ENCODE measurements at places on chromosomes 5 and 9.
A peak's percentile ranks its signal among the peaks of the same experiment; 100 is the strongest.

GRCh38 chr5:135095871-135096270 lies 61.8 kb upstream of the PITX1 start:
- no peak for DNase-seq

- DNase-seq = no peak
Observed at GRCh38 chr5:163529698-163530097, 24.3 kb downstream of the MAT2B start.

- DNase-seq = no peak
Observed at GRCh38 chr9:128101690-128102089, 25.8 kb downstream of the PTGES2 start.

DNA sequence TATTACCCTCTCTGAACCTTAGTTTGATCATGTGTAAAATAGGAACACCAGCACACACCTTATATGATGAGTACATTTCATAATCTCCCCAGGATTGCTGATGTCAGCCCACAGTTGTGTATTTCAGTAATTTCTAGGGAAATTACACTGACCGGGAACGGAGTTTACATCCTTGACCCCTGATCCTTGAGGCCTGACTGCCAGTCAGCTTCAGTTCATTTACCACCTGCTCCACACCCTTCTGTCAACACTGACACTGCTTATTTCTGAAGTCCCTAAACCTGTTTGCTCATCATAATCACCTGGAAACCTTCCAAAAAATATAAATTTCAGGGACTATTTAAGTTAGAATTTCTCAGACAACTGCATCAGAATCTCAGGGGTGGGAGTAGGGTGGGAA lies 55.3 kb downstream of the ZNF622 start:
- DNase-seq = no peak

GRCh38 chr9:81868145-81868544 lies 60.1 kb upstream of the SPATA31D4 start:
- no peak for DNase-seq

DNA sequence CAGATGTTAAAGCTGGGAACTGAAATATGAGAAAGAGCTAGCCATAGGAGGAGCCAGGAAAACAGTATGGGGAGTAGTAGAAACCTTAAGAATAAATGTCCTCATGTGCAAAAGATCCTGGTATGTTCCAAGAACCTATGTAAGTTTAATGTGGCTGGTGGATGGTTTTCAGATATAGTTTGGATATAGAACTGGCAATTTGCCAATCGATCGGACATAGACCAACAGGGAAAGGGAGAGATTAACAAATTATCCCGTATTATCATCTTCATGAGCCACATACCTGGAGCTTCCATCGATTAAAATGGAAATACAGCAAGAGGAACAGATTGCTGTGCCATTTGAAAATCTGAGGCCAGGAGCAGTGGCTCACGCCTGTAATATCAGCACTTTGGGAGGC lies 388.7 kb downstream of the PRELID2 start:
- no peak for DNase-seq

DNA sequence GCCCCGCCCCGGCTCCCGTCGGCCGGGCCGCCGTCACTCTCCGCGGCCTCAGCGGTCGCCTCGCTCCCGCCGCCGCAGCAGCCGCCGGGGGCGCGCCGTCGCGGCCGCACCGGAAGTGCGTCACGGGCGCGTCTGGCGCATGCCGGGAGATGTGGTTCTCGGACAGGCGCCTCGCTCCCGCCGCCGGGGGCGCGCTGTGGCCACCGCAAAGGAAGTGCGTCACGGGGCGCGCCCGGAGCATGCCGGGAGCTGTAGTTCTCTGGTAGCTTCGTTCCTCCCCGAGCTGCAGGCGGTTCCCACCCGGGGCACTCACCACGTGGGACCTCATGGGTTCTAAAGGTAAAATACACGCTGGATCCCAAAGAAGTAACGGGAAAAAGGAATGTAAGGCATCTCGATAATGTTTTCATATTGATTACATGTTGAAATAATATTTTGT lies at the start of gene UBAC1:
UBAC1 (minus strand) TSS at position 97 of the 439 bp plus-strand sequence. CDS start 211 bp downstream, outside the sequence.
- peak; percentile 96 for DNase-seq

DNA sequence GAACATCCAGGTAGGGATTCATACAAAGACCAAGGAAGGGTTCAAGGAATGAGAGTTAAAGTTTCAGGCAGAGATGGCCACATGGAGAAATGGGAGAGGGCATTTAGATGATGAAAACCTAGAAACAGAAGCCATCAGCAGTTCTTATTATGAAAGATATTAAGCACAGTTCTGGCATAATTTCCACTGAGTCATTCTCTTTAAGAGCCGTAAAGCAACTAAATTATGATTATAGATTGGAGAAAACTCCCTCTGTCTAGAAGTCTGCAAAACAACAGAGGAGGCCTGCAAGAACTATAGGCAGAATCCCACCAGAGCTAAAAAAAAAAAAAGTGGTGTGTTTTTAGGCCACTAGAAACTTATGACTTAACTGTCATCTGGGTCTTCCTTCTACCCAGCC lies 157.1 kb upstream of the MPDZ start:
- no peak for DNase-seq

DNA sequence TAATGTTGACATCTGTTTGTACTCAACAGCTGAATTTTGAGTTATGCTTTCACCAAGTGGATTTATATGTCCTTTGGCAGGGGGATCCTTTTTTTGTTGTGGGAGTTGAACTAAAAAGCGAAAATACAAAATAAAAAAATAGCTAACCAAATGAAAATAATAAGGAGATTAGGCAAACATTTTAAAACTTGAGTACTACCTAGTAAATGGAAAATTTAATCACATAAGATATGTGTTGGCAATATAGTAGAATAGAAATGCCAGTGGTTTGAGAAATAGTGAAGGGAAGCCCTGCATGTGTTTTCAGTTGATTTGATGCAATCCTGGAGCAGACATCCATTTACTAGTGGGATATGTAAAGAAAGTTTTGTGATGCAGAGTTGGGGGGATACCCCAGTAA lies 98.0 kb downstream of the RASGRF2 start:
- DNase-seq = no peak

GRCh38 chr9:81141961-81142360 lies 547.4 kb downstream of the TLE1 start:
- no peak for DNase-seq

DNA sequence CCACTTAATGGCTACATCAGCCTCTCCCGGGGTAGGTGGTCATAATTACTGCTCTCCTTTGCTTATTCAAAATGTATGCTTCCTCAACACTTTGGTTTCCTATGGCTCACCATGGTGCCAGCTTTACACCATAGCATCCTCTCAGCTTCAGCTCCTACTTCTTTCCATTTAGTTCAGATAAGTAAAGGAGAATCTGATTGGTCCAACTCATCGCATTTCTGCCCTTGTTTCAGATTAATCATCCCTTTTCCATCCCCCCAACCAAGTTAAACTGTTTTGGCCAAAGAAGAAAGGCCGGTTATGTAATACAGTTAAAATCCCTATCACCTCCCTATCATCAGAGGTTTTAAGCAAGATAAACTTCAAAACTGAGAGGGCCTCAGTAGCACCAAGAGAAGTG lies 130.5 kb downstream of the CETN3 start:
- no peak for DNase-seq

DNA sequence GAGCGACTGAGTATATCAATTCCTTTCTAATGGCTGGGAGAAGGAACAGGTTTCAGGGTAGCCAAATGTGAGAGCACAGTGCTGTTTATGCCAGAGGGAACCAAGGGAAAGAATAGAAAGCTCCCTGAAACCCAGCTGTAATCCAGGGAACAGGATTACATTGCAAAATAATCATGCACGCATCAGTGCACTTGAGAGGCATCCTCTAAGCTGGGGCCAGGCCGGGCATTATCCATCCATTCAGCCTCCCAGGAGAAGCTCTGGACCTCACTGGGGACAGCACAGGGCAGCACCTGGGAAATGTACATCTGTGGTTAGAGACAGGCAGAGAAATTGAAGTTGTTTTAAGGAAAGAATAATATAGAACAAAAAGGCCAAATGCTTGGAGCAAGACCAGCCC lies 72.7 kb downstream of the MTRR start:
- DNase-seq = no peak

- no peak for DNase-seq
Observed at GRCh38 chr9:101341958-101342357, 42.8 kb downstream of the BAAT start.

GRCh38 chr9:3371842-3372241 lies 154.0 kb downstream of the RFX3 start:
- DNase-seq = no peak

DNA sequence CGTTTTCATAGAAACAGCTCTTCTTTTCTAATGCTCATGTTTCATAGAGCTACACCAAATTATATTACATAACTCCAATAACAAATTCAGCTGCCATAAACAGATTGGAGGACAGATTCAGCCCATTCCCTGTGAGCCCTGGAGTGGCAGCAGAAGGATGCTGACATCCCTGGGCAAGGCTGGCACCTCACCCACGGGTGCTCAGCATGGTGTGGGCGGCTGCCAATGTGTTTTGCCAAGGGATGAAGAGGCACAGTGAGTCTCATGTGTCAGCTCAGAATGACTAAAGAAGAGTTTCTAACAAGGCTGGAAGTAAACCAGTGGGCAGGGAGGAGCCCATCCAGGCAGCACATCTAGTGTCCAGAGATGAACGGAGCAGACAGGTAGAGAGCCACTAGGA lies 127.1 kb upstream of the ICE1 start:
- DNase-seq = no peak

DNA sequence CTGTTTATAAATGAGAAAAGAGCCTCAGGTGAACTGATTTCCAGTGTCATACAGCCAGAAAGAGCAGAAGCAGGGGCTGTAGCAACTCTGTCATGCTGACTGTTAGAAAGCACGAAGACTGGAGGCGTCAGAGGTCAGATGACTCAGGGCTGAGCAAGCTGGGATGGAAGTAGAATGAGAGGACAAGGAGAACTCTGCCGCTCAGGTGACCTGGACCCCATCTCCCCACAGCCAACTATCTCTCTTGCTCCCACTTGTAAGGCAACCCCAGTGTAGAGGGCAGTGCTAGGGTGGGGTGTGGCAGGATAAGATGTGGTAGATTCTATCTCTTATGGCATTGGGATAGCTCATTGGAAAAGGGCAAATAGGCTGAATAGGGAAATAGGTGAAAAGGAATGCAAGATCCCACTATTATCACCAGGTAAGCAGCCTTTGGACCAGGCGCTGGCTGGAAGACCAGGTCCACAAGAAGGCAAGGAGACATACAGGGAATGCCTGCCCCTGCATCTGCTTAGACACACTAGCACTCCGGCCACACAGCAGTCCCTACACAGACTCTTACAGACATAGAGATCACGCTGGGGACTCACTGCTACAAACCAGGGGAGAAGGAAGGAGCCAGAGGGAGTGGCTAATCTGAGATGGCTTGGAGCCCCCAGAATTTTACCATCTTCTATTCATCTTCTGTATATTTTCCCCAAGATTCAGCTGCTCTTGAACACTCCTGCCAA lies 21.2 kb upstream of the LOX start:
- no peak for DNase-seq

DNA sequence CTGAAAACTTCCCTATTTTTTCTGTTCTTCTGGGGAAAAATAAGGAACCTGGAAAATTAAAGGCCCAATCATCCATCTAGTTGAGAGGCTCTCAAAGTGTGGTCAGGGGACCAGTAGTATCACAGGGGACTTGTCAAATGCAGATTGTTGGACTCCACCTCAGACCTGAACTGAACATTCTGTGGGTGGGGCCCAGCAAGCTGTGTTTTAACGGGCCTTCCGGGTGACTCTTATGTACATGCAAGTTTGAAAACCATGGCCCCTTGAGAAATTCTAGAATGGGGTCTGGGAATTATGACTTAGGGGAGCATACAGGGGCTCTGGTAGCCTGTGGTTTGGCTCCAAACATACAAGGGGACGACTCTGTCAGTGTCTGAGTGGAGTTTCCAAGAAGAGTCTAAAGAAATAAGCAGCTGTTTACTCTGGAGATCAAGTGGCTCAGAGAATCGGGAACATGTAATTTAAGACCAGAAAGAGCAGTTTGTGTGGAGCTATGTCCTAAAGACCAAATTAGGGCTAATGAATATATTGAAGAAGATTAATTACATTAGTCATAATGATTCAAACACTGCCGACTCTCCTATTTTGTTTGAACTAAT lies 177.4 kb downstream of the SLC28A3 start:
- no peak for DNase-seq

GRCh38 chr5:150460781-150461180 lies 11.2 kb upstream of the RPS14 start:
- DNase-seq = no peak

DNA sequence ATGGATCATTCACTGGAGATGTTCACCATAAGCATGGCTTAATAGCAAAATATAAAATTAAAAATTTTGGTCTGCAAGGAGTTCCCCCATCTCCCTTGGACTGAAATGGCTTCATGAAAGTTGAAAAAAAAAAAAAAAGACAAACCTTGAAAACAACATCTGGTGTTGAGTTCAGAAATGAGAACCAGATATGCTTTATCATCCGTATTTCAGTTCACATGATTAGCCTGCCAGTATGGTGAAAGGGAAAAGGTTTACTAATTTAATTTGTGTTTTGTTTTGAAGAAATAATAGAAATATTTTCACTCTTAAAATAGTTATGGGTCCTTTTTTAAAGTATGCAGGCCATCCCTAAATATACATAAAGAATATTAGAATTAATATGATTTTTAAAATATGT lies 67.8 kb downstream of the TMEM167A start:
- no peak for DNase-seq

DNA sequence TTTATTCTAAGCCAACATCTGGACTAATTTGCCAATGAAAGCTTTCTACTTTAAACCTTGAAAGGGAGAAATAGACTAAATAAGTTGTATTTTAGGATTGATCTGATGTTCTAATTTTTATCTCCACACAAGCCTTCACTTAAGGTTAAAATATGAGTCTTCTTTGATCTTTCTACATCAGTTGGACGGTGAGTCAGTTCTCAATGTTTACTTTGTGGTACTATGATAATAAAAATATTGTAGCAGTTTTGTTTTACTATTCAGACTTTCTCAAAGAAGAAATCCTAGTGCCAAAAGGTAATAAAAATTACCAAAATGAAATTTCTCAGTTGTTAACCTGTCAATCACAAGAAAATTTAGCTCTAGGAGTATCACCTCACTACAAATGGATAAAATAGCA lies 203.5 kb upstream of the RGMB start:
- DNase-seq = peak; percentile 52

DNA sequence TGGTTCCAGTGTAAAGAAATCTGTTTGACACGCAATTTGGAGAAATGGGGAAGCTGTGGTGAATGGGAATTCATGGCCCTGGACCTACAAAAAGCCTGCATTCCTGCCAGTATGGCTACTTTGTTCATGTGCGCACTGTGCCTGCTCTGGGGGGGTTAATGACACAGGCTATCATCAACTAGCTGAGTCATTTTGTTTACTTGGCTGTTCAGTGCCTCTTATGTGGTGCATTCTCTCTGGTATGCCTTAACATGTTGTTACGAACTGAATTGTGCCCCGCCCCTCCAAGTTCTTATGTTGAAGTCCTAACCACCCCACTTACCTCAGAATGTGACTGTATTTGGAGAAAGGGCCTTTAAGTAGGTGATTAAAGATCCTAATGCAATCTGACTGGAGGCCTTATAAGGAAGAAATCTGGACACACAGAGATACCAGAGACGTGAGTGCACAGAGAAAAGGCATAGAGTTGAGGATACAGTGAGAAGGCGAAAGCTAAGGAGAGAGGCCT lies 20.4 kb upstream of the UBAP1 start:
- DNase-seq = peak; percentile 63

- no peak for DNase-seq
Observed at GRCh38 chr5:3007577-3007976, 256.1 kb upstream of the IRX2 start.

GRCh38 chr5:10125116-10125515 lies 124.6 kb downstream of the ATPSCKMT start:
- DNase-seq = no peak

GRCh38 chr5:169161022-169161680 lies 139.8 kb downstream of the SLIT3 start:
- DNase-seq = peak; percentile 45
